Activated CD4-positive, CD25-positive, alpha-beta regulatory T cell treated with anti-CD3 and anti-CD28 coated beads, Interleukin-2, amount 50 U/mL, for 72 hours (primary cell): ENCODE measurements at places on chromosomes 5 and 9.

DNA sequence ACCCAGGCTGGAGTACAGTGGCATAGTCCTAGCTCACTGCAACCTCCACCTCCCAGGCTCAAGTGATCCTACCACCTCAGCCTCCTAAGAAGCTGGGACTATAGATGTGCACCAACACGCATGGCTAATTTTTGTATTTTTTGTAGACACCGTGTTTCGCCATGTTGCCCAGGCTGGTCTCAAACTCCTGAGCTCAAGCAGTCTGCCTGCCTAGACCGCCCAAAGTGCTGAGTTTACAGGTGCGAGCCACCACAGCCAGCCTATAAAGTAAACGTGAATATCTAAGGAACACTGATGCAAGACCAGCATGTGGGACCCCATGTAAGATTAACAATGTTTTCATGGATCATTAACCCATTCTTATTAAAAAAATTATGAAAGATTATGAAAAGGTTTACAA, 15.9 kb downstream of the ANXA2R start:
- no peak for DNase-seq

DNA sequence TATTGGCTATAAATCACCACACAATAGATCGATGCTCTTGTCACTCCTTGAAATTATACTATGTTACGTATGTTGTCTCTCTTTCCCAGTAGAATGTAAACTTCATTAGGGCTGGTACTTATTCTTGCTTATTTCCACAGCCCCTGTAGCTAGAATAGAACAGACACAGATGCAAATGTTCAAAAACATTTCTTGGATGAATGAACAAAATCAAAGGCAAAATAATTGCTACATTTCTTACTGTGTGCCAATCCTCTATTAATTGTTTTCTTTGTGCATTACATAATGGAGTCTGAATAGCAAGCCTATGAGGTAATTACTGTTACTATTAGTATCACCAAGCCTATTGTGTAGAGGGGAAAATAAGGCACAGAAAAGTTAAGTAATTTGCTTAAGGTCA, 725 bp upstream of the OR13C2 start:
- no peak for DNase-seq

DNA sequence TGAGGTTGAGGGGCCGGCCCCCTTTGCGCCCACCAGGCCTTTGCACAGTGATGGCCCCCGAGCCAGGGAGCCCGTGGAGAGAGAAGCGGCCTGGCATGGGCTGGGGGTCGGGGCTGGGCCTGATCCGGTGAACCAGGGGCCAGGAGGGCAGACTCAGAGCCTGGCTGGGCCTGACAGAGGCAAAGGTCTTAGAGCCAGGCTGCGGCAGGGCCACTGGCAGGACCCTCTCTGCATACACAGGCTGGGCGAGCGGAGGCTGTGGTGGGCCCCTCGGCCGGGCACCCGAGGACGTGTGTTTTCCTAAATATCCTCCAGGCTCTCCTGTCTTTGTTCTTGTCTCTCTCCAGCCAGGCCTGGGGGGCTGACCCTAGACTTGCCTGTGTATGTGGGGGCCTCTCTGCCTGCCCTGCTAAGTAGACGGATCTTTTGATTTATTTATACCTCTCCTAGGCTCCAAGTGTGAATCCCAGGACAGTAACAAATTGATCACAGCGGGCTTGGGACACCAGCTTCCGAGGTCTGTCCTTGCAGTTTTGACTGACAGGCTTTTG, 933 bp downstream of the NEK6 start:
- DNase-seq, result peak; percentile 36

- no peak for DNase-seq
Measured at GRCh38 chr9:120481248-120481647, 98.7 kb downstream of the CDK5RAP2 start.

- DNase-seq, result no peak
Measured at GRCh38 chr5:172715931-172716682, 54.9 kb downstream of the DUSP1 start.

- no peak for DNase-seq
Measured at GRCh38 chr5:101370181-101370580, 467.1 kb upstream of the ST8SIA4 start.

DNA sequence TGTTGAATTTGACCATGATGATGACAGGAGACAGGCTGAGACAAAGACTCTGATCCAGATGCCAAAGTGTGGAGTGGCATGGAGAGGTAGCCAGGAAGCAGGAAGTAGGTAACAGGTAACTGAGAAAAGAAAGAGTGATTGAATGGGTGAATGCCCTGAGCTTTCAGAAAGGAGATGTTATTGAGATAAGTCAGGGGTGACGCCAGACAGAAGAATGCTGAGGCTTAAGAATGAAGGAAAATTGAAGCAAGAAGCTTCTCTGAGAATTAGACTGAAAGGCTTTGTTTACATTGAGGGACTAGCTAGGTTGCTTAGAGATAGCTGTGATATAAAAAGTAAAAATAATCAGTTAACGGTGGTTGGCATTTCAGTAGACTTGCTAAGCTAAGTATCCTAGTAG, 165.7 kb downstream of the PSAT1 start:
- no peak for DNase-seq
